Left lung (tissue), 14 donors: ENCODE measurements at places on chromosomes 4 and X. TPM values are rescaled to one million over a fixed set of nuclear protein-coding genes. Genes with fewer than 3 reads are reported as not detected.

GRCh38 chr4:165992283-165992682 is 119.2 kb downstream of the TLL1 start:
- no peak overlapping the region for H3K27ac ChIP-seq
- H3K36me3 ChIP-seq: no peaks in the 10 kb centered on the region
- no peak for DNase-seq
- H3K4me1 ChIP-seq: no peaks in the 10 kb centered on the region
- no peaks in the 10 kb centered on the region for H3K27me3 ChIP-seq

Gene DCAF4L1
- 0.15 TPM for total RNA-seq

DNA sequence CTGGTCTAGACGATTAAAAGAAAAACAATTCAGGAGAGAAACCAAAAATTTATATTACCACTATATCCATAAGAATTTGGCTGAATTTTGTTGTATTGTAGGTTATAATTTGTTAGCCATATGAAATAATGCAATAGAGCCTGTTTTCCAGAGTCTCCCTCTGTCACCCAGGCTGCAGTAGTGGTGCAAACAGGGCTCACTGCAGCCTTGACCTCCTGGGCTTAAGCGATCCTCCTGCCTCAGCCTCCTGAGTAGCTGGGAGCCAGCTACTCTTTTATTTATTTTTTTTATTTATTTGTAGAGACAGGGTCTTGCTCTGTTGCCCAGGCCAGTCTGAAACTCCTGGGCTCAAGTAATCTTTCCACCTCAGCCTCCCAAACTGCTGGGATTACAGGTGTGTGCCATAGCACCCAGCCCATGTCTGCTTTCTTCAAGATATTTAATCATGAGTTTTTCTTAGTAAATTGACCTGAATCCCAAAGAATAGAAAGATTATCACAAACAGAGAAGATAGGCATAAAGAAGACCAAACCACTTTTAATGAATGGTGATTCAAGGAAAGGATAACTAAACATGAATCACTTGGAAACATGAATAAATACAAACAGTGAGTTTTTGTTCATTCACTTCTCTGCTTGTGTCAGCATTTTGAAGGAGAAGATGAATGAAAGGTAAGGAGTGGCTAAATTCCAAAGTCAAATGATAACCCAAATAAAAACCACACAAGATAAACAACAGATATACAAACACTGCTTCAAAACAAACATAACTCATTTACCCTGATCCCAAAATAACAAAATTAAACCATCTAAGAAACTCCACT is 82.1 kb downstream of the PPP3CA start:
- H3K4me3 ChIP-seq: no peak overlapping the region
- DNase-seq: no peak
- no peaks in the 10 kb centered on the region for H3K27me3 ChIP-seq
- H3K36me3 ChIP-seq: no peaks in the 10 kb centered on the region
- H3K4me1 ChIP-seq: no peaks in the 10 kb centered on the region
- no peak overlapping the region for H3K27ac ChIP-seq

DNA sequence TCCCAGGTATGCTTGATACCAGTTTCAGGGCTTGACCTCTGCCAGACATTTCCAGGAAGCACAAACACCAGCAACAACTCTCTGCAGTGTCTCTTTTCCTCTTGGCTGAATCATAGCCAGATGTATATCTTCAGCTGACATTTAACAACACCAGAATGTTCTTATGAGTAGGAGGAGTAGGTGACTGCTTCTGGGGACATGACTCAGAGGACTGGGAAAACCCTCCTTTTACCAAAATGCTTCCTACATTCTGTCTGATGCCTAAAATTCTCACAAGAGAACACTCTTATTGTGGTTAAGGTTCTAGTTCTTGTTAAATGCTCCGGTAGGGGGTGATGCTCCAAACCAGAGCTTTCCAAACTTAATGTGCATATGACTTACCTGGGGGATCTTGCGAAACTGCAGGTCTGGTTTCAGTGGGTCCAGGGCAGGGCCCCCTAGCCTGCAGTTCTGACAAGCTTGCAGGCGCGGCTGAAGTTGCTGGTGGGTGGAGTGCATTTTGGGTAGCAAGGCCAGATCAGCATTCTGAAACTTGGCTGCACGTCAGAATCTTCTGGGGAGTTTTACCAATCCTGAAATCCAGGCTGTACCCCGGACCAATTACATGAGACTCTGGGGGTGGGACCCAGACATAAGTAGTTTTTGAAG is 329.3 kb upstream of the RPS6KA3 start:
- no peak overlapping the region for H3K4me3 ChIP-seq
- H3K36me3 ChIP-seq: no peaks in the 10 kb centered on the region
- H3K27me3 ChIP-seq: no peaks in the 10 kb centered on the region
- DNase-seq: peak; percentile 2
- no peak overlapping the region for H3K27ac ChIP-seq
- no peaks in the 10 kb centered on the region for H3K4me1 ChIP-seq

DNA sequence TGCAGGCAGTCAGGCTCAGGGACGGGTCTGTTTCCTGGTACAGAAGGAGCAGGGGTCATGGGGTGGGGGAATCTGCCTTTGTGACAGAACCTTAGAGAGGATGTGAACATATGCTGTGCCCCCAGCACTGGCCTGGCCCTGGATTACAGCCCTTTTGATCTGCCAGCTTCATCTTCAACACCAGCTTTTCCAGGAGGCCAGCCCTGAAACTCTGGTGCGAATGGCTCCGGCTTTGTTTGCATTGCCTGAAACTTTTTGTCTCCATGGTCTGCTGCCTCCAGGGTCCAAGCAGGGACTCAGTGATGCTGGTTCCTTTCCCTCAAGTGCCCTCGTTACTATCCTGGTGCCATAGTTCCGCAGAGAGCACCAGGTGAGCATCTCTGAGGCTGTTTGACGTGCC is 2.1 kb downstream of the CNGA2 start:
- no peak for DNase-seq
- no peaks in the 10 kb centered on the region for H3K27me3 ChIP-seq
- no peak overlapping the region for H3K4me3 ChIP-seq

GRCh38 chrX:151386838-151387459 is 10.1 kb upstream of the VMA21 start:
- DNase-seq: no peak
- H3K27ac ChIP-seq: no peak overlapping the region
- no peaks in the 10 kb centered on the region for H3K36me3 ChIP-seq
- H3K27me3 ChIP-seq: no peaks in the 10 kb centered on the region
- no peaks in the 10 kb centered on the region for H3K4me1 ChIP-seq

Gene PABPC4L
- total RNA-seq: 0.97 TPM

DNA sequence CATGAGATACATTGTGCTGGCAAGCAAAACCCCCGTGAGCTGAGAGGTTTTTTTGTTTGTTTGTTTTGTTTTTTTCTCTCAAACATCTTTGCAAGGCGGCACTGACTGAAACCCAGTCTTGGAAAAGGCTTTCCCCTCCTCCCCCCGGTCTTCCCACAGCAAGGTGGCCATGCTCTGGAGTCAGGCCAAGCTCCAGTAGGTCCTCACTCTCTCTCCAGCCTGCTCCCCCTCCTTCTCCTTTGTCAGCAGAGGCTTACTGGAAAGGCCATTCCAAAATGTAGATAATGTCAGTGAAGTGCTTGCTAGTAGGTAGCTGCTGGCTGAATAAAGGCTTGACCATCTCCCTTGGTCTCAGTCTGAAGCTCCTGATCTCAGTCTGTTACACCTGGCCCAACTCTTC is 32.6 kb downstream of the FRMPD3 start:
- H3K27me3 ChIP-seq: no peaks in the 10 kb centered on the region
- DNase-seq: no peak
- H3K27ac ChIP-seq: no peak overlapping the region
- no peak overlapping the region for H3K4me3 ChIP-seq
- H3K36me3 ChIP-seq: no peaks in the 10 kb centered on the region
- H3K4me1 ChIP-seq: no peaks in the 10 kb centered on the region

Gene BRS3
- total RNA-seq: not detected

- peaks cover 3% of the 10 kb centered on the region for H3K4me1 ChIP-seq
- H3K27ac ChIP-seq: no peak overlapping the region
- no peaks in the 10 kb centered on the region for H3K36me3 ChIP-seq
- no peaks in the 10 kb centered on the region for H3K27me3 ChIP-seq
- DNase-seq: no peak
- H3K4me3 ChIP-seq: no peak overlapping the region
Measured at GRCh38 chr4:124934916-124935315, 222.4 kb upstream of the ANKRD50 start.

GRCh38 chrX:19195243-19195610 is 73.0 kb upstream of the ADGRG2 start:
- DNase-seq: no peak
- no peak overlapping the region for H3K27ac ChIP-seq
- no peaks in the 10 kb centered on the region for H3K36me3 ChIP-seq

DNA sequence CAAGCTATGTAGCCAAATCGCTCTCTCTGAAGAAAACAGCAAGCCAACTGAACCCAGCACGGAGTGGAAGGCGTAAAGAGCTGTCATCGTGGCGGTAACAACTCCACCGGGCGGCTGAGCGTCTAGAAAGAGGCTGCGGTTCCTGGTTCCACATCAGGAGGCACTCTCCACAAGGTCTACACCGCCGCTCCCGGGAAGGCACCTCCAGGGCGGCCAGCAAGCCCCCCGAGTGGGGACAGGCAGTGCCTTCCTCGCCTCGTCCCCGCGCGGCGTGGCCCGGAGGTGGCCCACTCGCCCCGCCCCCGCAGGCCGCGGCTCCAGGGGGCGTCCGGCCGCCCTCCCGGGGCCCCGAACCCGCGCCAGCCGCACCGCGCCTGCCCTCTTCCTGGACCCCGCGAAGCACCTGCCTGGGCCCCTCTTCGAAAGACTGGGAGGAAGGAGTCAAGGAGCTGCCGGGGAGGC is 755 bp downstream of the KLHL8 start:
- H3K4me1 ChIP-seq: peaks cover 19% of the 10 kb centered on the region
- H3K27ac ChIP-seq: peak overlapping the region; percentile 93
- no peaks in the 10 kb centered on the region for H3K36me3 ChIP-seq
- no peaks in the 10 kb centered on the region for H3K27me3 ChIP-seq
- DNase-seq: peak; percentile 89
- peak overlapping the region; percentile 90 for H3K4me3 ChIP-seq
